ENCODE measurements at places on chromosomes 6 and 20.

DNA sequence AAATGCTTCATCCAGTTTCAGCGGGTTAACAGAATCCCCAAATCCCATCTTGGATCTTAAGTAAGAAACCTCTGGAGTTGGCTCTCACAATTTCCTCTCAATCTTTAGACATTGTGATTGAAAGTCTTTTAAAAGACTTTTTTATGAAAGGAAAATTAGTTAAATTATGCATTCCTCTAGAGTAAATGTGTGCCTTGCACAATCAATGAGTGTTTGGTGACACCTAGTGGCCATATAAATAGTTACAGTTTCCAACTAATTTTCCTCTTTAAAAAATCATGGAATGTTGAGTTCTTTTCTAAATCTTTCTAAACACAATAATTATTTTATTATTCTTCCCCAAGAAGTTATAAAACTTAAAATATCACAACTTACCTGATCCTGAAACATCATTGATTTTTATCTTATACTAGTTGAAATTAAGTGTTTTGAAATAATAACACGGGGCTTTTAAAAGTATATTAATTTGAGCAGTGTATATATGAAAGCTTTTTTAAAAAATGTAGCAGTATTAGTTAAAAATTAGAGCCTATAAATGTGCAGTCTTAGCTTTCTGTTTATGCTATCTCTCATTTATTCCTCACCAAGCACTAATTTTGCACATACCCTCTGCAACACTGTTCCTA is 66.4 kb downstream of the PKHD1 start:
- no peak for DNase-seq

- DNase-seq: no peak
These were observed 57.0 kb downstream of the ADNP start for GRCh38 chr20:50874111-50874757.

DNA sequence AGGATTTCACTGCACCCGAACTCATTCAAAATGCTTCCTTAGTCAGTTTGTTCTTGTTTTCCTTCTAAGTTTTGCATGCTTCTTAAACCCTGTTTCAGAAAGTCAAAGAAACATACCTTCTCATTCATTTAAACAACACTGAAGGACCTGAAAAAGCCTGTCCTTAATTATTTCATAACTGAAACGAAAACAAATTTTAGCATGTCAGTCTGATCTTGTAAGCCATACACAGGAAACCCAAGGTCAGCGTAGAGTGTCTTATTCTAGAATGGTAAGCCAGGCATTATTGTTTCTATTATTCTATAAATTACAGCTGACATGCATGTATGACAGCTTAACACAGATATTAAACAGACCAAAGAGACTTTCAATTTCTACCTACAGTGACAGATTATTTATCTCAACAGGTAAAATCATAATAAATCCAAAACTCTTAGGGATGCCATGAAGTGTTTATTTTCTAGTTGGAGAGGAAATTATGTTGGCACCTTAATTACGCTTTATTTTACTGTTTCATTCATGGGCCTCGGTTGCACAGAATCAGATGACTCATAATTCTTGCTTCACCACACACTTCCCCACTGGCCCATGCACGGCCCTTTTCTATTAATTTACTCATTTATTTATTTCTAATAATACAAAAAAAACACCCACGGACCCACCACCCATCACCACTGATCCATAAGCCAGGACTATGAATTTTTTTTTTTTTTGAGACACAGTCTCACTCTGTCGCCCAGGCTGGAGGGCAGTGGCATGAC is 39.3 kb upstream of the DUSP22 start:
- DNase-seq: no peak

DNA sequence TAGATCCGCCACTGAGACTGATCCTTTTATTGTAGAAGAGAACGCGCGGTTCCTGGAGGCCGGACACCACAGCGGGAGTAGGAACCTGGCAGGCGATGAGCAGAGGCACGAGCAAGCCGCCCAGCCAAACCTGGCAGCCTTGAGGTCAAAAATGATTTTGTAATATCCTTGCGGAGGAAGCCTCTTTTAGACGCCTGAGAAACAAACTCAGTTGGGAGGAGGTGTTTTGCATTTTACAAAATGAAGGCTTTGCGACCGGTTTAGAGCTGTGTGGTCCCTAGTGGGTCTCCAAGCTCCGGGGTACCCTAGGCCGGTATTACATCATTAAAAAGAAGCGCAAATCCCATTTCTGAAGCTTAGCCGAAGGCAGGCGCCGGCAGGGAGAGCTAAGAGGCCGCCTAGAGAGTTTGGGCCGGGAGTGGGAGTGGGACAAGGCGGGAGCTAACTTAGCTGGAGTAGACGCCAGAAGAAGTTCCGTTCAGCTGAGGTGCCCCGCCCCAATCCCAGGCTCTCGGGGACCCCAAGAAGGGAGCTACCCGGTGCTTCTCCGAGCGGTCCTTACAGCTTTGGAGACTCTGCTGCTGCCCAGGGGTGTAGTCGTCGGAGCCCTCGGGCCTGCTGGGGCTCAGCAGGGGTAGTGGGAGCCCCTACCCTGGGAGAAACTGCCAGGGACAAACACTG is 1.9 kb upstream of the TBX18 start:
- no peak for DNase-seq

- DNase-seq: no peak
These were observed 81.2 kb downstream of the ASXL1 start for GRCh38 chr20:32439132-32439829.

- DNase-seq: no peak
These were observed 404.3 kb upstream of the SLC35B3 start for GRCh38 chr6:8839626-8840025.

GRCh38 chr20:17904027-17904426 is 64.6 kb downstream of the SNX5 start:
- DNase-seq: no peak

DNA sequence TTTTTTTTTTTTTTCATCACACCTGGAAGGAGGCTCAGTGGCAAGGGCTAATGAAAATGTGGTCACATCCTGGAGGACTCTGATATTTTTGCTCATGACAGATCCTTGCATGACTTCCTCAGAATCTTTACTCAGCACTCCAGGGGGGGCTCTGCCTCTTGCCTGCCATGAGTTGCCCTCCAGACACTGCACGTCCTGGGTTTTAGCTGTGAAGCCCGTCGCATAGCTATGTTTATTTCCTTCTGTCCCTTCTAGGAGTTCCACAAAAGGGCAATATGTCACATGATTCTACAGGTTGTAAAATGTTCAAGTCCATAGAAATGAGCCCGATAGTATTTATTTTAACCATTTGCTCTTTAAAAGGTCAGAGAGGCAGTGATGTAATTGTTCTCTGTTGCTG is 18.2 kb downstream of the MAS1 start:
- no peak for DNase-seq

DNA sequence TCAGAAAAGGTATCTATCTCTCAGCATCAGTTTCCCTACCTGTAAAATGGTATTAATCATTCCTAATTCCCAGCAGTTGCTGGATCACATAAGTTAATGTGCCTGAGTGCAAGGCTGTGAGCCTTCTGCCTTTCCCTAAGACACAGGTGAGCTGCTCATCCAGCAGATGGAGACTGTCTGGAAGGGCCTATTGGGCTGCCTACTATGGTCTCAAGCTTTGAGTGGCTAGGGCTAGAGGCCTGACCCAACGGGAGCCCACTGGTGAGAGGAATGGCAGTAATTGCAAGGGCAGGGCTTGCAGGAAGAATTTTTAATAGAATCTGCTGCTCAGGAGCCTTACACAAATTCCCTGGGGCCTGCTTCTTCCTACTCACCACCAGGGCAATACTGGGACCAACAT is 4.3 kb downstream of the KHDC1 start:
- no peak for DNase-seq

DNA sequence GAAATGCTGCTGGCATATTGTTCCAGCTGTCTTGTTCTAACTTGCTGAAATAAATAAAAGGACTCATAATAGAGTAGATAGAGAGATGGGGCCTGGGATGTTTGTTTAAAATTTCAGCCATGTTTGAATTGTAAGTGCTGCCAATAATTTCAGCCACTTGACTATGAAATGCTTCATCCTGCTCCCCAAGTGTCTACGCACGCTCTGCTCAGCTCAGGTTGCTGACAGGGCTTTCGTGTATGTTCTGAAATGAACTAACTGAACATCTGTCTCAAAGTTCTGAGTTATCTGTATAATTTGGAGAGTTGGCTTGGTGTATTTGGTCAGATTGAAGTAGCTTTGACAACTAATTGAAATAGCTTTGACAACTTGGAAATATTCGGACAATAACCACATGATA is 387.8 kb downstream of the BMP2 start:
- DNase-seq: no peak

GRCh38 chr20:60727425-60727824 is 524.6 kb upstream of the CDH4 start:
- no peak for DNase-seq

DNA sequence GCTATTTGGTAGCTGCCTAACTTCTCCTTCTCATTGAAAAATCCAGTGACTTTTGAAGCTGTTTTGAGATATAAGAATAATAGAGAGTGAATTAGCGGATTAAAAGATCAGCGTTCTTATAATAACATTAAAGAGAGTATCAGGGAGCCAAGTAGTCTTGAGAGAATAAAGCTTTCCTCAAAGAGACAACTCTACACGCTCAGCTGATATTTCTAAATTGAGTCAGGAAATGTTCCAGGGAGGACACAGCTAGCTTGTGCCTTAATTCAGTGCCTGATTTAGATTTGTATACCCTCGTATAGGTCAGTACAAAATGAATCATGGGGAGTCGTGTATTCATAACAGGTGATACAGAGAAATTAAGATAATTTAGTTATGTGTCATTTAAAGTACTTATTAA is 75.1 kb upstream of the QKI start:
- no peak for DNase-seq

DNA sequence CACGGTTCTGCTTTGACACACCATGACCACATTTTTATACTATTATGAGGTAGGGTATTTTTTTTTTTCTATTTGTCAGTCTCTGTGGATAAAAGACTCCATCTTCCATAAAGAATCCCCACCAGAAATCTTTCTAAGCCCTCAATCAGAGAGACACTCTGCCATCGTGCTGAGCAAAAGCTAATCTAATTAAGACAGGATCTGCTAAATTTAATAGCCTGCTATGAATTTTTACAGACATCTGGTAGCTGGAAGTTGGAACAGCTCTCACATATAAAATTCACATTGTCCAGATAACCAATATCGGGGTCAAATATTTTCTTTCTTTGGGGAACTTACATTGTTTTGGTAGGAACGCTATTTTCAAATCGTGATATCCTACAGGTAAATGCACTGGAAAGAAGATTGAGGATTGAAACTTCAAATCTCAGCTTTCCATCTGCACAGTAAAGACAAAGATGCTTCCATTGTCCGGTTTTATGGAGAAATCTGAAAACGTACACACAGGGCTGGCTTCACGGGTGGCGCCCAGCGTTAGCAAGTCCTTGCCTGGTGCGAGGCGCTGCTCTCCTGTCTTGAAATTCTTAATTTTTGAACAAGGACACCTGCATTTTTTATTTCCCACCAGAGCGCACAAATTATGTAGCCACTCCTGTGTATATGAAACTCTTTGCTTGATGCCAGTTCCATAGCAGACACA is 573.8 kb upstream of the NOX3 start:
- DNase-seq: no peak

GRCh38 chr6:121726596-121726995 is 291.1 kb downstream of the GJA1 start:
- DNase-seq: no peak

DNA sequence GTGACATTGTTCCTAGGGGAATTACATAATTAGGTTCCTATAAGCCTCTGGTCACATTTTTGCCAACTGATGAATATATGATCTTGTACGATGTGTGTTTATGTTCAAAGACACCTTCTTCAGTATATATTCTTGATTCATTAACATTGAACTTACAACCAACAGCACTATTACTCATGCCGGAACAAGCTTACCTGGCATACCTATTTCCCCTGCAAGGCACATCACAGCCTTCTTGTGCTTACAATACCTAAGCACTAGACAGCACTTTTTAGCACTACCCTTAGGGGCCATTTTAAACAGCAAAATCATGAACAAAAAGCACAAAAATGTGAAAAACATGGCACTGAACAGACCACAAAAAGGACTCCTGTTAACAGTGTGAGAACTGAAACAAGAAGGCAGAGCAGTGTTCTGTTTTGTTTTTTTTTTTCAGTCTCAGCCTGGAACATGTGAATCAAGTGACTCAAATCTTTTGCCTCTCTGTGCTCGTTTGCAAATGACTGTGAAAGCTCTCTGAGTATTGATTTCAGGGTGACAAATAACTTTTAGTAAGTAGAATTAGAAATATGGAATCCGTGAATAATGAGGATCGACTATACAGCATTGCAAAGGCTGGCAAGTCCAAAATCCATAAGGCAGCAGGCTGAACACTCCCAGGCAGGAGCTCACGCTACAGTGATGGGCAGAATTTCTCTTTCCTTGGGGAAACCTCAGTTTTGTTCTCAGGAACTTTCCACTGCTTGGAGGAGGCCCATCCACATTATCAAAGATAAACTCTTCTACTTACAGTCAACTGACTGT is 102.3 kb upstream of the TSHZ2 start:
- no peak for DNase-seq

DNA sequence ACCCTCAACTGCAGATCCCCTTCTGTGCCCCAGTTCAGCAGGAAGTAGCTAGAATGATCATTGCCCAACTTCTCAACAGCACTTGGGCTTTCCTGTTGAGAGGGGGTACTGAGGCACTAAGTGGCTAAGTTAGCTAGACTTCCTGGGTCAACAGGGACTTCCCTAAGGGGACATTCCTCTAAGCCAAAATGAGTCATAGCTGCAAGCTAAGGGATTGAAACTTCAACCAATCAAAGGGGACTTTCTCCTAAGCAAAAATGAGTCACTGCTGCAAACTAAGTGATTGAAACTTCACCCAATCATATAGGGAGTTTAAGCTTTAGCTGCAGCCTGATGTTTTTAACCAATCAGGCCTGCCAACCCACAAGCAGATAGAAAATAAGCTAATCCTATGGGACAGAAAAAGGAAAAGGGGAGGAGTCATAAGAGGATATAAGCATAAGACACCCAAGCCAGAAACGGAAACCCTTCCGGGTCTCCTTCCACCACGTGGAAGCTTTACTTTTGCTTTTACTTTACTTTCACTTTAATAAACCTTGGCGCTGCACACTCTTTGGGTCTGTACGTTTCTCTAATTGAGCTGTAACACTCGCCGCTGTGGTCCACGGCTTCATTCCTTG is 659.0 kb upstream of the HS3ST5 start:
- no peak for DNase-seq

DNA sequence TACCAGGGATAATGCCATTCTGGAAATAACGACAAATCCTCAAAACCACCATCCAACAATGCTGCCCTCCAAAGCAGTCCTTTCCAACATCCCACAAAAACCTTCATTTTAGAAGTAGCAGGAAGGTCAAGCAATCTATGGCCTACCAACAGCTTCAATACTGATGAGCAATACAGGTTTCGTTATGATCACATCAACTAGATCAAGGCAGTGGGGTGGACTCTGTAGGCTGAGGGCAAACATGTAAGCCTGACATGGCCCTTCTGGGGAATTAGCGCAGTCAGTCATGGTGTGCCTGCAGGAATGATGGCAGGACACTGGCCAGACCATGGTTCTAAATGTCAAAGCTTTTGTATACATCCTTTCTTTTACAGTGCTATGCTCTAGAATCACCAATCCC is 41.7 kb downstream of the EZR start:
- DNase-seq: no peak

All from stimulated activated CD8-positive, alpha-beta memory T cell treated with anti-CD3 and anti-CD28 coated beads, Interleukin-15, amount 100 ng/mL, for 4 hours (primary cell).